ENCODE measurements at places on chromosomes 5 and 9.

- no peak for DNase-seq
Measured at GRCh38 chr9:125088752-125089151, 54.6 kb downstream of the SCAI start.

DNA sequence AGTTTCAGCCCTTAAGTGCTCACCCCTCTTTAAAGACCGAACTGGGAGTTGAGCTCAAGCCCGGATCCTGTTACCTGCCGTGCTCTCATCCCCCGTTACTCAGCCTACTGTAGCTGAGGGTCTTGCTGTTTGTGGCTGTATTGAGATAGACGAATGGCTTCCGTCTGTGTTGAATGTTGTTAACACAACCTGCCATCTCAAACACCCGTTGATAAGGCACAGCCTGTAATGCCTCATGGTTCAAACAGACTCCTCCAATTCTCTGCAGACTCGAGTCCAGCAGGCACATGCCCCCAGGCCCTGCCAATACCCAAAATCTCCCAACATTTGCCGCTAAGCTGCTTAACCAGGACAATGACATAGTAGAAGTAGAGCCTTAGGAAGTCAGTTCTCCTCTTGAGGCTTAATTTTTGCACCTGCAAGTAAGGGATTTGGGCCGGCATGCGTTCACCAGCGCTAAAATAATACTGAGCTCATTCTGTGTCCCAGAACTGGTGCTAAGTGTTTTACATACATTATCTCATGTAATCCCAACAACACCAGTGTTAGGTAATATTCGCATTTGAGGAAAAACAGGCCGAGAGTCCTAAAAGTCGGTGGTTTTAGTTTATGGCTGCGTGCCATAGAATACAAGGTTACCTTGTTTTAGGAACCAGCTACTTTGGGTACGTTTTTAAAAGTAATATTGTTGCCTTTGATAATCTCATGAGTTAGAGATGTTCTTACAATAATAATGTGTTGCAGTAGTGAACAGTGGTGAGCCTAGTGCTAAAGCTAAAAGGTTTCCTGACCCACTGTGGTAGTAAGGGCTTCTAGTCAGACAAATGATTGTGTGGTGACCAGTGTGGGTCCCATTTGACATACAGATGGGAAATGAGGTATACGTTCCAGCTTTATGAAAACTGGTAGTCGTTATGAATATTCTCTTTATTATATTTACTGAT lies 1.5 kb upstream of the RFX3 start:
- no peak for DNase-seq

- DNase-seq, result no peak
Measured at GRCh38 chr9:2634818-2635217, 13.2 kb downstream of the VLDLR start.

DNA sequence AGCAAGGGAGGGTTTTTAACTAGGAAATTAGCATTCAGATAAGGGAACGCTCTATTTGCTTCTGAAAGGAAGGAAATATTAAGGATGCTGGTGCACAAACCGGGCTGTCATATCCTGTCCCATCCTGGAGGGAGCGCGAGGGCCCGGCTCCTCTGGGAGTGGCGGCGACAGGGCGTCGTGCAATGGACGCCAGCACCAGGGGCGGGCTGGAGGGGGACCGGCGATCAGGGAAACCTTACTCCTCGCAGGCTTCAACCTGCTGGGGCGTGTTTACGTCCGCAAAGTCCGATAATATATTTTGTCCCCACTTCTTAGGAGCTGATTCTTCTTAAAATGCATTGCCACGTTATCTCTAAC lies 197.1 kb upstream of the TBCA start:
- DNase-seq, result no peak

DNA sequence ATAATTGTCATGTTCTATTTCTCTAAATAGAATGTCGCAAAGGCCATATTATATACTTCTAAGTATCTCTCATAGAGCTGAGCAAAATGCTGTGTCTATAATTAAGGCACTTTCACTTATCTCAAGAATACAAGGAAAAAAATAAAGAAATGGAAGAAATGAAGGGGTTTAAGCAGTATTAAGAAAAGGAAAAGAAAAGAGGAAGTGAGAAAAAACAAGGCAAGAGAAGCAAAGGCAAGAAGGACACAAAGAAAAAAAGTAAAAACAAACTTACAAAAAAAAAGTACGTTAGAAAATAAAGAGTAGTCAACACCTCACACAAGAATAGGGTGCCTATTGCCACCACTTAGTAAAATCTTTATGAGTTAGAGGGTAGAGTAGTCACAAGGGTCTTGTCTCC lies 506.2 kb downstream of the GABRG2 start:
- no peak for DNase-seq

GRCh38 chr9:33040792-33041431 lies 15.8 kb downstream of the DNAJA1 start:
- DNase-seq, result no peak

GRCh38 chr5:115594128-115595047 lies 7.9 kb downstream of the TICAM2 start:
- no peak for DNase-seq

- no peak for DNase-seq
Measured at GRCh38 chr9:116262448-116262847, 108.9 kb downstream of the PAPPA start.

DNA sequence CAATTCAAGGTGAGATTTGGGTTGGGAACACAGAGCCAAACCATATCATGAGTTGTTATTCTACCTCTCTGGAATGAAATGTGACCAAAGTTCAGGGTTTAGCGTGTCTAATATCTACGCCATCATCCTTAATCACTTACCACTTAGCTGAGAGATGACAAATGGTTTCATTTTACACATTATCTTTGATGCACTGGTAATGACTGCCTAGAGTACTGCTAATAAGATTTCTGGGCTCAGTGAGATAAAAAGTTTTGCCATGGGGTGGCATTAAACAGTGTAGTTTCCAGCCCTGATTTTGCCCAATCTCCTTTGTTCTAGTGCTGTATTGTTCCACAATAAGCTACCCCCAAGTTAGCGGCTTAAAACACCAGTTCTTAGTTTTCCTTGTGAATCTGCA lies 367.2 kb downstream of the MLLT3 start:
- no peak for DNase-seq

- DNase-seq, result no peak
Measured at GRCh38 chr5:145908206-145908960, 28.0 kb upstream of the SH3RF2 start.

DNA sequence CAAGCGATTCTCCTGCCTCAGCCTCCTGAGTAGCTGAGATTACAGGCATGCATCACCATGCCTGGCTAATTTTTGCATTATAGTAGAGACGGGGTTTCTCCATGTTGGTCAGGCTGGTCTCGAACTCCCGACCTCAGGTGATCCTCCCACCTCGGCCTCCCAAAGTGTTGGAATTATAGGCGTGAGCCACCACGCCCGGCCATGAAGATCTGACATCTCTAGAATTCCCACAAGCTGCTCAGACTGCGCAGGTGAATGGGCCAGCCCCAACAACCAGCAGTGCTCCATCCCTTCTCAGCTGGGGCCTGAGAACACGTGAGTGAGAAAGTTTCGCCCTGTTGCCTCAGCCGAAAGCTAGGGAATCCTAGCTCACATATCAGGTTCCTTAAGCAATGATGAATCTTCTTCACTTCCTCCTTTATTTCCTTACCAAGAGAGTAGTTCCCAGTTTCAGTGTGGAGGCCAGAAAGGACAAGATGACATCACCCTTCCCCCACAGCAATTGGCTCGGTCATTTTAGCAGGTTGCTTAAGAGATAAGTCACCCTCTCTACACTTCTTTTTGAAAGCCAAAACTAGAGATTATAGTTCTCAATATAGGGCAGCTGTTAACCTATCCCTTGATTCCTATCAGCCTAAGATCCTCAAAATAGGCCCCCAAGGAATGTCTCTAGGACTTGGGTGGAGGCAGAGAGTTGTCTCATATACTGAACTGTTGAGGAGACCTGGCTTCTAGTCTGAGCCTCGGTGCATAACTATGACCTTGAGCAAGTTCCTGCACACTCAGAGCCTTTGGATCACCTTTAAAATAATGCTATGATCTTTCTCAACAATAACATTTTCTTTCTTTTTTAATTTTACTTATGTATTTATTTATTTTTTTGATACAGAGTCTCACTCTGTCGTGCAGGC lies 23.9 kb upstream of the PPP2CA start:
- DNase-seq, result no peak

DNA sequence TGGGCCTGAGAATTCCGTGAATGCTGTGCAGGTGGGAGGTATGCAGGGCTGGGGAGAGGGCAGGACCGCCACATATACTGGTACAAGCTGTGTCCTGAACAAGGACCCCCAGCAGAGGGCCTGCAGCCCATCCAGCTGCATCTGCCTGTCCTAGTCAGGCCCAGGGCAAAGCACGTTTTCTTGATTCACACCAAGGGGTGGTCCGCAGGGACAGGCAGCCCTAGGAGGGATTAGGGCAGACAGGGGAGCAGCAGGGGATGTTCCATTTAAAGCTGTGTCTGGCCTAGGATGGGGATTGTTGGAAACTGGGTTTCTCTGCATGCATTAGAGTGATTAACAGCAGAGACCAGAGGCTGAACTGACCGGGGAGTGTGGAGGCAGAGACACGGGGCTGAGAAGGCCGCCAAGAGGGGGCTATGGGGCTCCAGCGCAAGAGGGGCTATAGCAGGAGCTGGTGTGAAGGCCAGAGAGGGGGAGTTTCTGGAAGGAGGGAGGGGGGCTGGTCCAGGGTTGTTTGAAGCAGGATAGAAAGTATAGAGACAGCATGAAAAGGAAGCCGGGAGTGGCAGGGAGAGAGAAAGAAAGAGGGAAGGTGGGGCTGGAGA lies 2.7 kb downstream of the GRM6 start:
- no peak for DNase-seq

- no peak for DNase-seq
Measured at GRCh38 chr9:87063871-87064270, 116.6 kb upstream of the GAS1 start.

GRCh38 chr9:83247732-83248131 lies 184.8 kb upstream of the RASEF start:
- no peak for DNase-seq

- no peak for DNase-seq
Measured at GRCh38 chr9:132037458-132037857, 42.2 kb downstream of the MED27 start.

- no peak for DNase-seq
Measured at GRCh38 chr5:98994611-98995010, 65.8 kb upstream of the CHD1 start.

GRCh38 chr9:130407916-130408663 lies 36.7 kb upstream of the ASS1 start:
- no peak for DNase-seq

- DNase-seq, result no peak
Measured at GRCh38 chr9:119165131-119165530, 204.1 kb downstream of the BRINP1 start.

- no peak for DNase-seq
Measured at GRCh38 chr5:14228219-14228618, 85.1 kb downstream of the TRIO start.

DNA sequence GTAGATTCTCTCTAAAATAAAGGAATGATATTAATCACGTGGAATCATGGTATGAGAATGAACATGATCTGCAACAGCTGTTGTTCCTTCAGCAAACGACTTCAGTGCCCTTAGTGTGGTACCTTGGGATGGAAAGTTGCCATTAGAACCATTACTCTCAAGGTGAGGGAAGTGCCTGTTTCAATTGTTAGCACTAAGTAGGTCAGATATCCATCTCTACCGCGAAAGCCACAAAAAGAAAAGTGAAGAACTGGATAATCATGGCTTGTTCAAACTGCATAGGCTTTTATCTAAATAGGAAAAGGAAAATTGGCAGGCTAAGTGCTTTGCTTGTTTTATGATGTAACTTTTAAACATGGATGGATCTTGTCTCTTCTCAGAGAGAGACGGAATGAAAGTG lies 380.7 kb downstream of the MRPS30 start:
- no peak for DNase-seq

- DNase-seq, result no peak
Measured at GRCh38 chr5:169029661-169030274, 271.2 kb downstream of the SLIT3 start.

- no peak for DNase-seq
Measured at GRCh38 chr9:19136129-19136528, 8.8 kb upstream of the PLIN2 start.

GRCh38 chr5:115948091-115948534 lies 14.2 kb upstream of the LVRN start:
- no peak for DNase-seq

All from epithelial cell of prostate (primary cell).